ENCODE measurements at places on chromosomes 4 and X.

GRCh38 chrX:116596010-116596409 lies 133.2 kb upstream of the CT83 start:
- no peak for DNase-seq

GRCh38 chrX:110315551-110315950 lies 2.3 kb downstream of the AMMECR1 start:
- DNase-seq = no peak

GRCh38 chr4:109649872-109650271 lies 53.4 kb downstream of the CASP6 start:
- no peak for DNase-seq

DNA sequence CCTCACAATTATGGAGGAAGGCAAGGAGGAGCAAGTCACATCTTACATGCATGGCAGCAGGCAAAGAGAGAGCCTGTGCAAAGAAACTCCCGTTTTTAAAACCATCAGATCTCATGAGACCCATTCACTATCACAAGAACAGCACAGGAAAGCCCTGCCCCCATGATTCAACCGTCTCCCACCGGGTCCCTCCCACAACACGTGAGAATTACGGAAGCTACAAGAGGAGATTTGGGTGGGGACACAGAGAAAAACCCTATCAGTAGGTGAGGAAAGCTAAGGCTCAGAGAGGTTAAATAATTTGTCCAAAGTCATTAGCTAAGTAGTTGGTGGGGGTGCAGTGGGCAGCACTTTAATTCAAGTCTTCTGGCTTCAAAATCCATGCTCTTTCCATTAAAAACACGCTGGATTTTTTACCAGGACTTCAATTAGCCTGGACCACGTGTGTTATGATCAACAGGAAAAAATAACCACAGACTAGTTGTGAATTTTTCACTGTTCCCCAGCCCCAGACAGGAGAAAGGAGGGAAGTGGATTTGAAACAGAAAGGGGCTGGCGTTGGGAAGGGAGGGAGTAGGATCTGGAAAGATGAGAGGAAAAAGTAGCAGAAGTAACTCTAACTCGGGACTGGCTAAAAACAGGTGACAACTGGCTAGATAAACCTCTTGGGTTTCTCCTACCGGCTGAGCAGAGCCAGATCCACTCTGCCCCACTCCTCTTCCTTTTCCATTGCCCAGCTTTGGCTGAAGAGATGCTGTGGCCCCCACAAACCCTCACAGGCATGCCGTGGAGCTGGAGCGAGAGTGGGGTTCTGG lies 986 bp downstream of the MTMR8 start:
- no peak for DNase-seq

DNA sequence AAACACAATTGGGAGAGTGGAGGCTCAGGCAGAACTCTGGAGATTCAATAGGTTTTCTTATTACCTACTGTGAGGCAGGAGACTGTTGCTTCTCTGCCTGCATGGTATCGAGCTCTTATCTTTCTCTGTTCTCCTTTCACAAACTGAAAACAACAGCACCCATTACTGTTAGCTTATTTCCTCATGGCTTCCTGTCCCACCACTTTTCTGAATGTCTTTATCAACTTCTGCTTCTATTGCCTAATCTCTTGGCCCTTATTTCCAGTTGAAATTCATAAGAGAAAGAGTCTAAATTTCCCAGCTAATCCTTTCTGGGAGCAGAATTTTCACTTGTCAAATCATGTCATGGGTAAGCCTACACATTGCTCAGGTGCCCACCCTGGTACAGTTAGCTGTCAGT lies 46.8 kb upstream of the NDST3 start:
- DNase-seq = peak; percentile 12

DNA sequence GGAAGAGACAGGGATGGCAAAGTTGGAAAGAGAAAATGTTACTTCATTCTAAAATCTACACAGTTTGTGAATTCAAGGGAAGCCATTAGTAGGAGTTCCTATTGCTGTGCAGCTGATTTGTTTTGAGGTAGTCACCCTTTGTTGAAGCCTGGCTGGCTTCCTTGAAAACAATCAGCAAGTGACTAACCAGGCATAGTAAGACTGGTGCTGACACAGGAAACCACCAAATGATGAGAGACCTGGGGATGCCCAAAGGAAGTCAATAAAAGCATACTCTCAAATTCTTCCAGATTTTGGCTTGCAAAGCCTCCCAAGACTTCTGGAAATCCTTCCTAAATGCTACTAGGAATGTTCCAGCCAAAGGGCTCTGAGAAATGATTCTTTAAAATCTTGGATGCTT lies 23.9 kb upstream of the PRDM8 start:
- no peak for DNase-seq

DNA sequence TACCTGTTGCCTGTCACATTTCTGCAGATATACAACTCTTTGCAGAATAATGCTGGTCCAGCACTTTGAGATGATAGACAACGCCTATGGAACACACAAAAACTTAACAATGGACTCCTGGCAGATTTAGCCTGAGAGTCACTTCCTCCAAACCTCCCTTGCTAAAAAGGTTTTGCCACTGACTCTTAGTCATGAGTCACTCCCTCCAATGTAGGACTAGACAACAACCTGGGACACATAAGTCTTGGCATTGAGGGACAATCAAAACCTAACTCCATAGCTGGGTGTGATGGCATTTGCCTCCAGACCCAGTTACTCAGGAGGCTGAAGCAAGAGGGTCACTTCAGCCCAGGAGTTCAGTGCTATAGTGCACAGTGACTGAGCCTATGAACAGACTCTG lies 22.0 kb upstream of the EIF4E start:
- DNase-seq = no peak

GRCh38 chr4:32417113-32417704 lies 1697.0 kb downstream of the PCDH7 start:
- no peak for DNase-seq

GRCh38 chr4:54318904-54319303 lies 89.8 kb downstream of the PDGFRA start:
- no peak for DNase-seq

DNA sequence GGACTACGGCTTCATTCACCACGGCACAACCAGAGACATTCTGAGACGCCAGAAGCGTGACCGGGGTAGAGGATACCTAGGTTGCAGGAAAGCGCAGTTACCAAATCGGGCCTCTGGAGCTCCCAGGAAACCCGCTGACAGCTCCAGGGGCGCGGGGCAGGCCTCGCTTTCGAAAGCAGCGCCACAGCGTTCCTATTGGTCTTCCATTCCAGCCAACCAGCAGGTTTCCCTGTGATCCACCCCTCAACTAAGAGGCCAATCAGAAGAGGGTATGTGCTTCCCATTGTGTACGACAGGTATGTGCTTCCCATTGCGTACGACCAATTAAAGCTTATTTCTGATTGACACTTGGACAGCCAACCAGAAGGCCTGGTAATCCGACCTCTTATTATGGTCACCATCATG lies 14.9 kb downstream of the SNX12 start:
- no peak for DNase-seq

Measured in SIG-M5 (cell line).